ENCODE measurements at places on chromosomes 1 and 21.

GRCh38 chr1:36845802-36846201 lies 188.5 kb downstream of the GRIK3 start:
- no peak for DNase-seq

- DNase-seq: no peak
Measured at GRCh38 chr1:71861022-71861421, 421.3 kb downstream of the NEGR1 start.

- no peak for DNase-seq
Measured at GRCh38 chr21:46131838-46132651, 23.3 kb downstream of the FTCD start.

GRCh38 chr1:159923203-159924024 lies 1.9 kb downstream of the TAGLN2 start:
- DNase-seq: peak; percentile 90

Data from T-helper 9 cell (primary cell).